ENCODE measurements at places on chromosomes 7 and 10.
A peak's percentile ranks its signal among the peaks of the same experiment; 100 is the strongest.

DNA sequence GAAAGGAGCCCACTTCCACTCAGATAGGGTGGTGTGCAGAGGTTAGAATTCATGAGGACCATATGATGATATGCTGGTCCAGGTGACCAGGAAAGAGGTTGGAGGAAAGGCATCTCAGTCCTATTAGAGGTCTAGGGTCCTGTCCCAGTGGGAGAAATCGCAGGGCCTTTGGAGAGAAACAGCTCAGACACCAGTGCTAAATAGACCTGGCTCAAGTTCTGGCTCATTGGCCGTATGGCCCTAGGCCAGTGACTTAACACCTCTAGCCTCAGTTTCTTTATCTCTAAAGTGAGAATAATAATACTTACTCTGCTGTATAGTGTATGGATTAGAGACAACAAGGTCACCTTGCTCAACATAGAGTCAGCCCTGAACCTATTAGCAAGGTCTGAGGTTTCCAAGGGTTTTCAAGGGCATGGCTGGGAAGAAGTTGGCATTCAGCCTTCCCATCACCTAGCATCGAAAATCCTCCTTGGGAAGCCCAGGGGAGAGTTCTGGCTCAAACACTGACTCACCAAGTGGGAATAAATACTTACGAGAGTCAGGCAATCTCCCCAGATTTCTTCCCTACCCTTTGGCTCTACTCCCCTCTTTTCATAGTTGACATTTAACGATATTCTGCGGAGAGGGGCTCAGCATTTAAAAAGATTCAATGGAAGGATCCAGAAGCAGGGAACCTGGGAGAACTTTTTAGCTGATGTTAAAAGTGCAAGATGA is 473.1 kb upstream of the PODXL start:
- no peaks in the 10 kb centered on the region for H3K36me3 ChIP-seq
- no peaks in the 10 kb centered on the region for H3K4me1 ChIP-seq
- no peaks in the 10 kb centered on the region for H3K27me3 ChIP-seq

DNA sequence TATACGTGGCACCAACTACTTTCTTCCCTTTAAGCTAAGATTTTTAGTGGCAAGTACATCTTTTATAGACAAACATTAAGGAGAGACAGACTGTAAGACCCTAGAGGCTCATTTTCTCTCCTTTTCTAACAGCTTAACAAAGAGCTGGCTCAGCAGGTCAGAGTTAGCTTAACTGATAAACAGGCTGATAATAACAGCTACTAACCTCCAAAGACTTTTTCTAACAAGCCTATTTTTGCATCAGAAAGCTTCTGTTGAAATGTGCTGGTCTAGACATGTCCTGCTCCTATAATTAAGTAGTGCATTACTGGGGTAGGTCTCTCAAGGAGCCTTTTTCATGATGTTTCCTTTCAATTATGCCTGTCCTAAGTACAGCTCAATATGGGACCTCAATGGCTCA is 238.2 kb upstream of the FAM3C start:
- no peaks in the 10 kb centered on the region for H3K36me3 ChIP-seq
- no peak for DNase-seq
- no peak overlapping the region for H3K27ac ChIP-seq
- no peaks in the 10 kb centered on the region for H3K4me1 ChIP-seq

GRCh38 chr7:70681469-70682350 is 450.2 kb upstream of the GALNT17 start:
- no peak overlapping the region for H3K27ac ChIP-seq
- DNase-seq: no peak
- peaks cover 6% of the 10 kb centered on the region for H3K27me3 ChIP-seq

DNA sequence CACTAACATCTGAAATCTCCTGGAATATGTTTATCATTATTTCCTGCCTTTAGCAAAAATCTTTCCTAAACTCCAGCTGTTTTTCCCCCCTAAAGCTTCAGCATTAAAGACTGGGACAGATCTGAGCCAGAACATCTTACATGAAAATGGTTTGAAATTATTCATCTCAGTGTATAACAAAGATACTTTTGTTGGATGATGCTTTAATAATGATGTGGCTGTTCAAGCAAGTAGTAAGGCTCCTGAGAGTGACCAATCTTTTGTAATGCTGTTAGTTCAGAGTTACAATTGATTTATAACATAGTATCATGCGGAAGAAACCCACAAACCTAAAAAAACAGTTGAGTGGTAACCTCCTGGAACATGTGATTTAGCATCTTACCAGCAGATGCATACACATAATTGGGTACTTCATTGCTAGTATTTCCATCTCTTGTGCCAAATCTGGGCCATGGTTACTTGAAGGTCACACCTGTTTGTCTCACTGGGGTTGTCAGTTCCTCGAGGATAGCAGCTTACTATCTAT is 1.5 kb downstream of the BZW2 start:
- H3K36me3 ChIP-seq: peaks cover 48% of the 10 kb centered on the region
- peak overlapping the region; percentile 98 for H3K27ac ChIP-seq
- no peaks in the 10 kb centered on the region for H3K27me3 ChIP-seq
- H3K4me1 ChIP-seq: peaks cover 74% of the 10 kb centered on the region
- H3K4me3 ChIP-seq: peak overlapping the region; percentile 96

DNA sequence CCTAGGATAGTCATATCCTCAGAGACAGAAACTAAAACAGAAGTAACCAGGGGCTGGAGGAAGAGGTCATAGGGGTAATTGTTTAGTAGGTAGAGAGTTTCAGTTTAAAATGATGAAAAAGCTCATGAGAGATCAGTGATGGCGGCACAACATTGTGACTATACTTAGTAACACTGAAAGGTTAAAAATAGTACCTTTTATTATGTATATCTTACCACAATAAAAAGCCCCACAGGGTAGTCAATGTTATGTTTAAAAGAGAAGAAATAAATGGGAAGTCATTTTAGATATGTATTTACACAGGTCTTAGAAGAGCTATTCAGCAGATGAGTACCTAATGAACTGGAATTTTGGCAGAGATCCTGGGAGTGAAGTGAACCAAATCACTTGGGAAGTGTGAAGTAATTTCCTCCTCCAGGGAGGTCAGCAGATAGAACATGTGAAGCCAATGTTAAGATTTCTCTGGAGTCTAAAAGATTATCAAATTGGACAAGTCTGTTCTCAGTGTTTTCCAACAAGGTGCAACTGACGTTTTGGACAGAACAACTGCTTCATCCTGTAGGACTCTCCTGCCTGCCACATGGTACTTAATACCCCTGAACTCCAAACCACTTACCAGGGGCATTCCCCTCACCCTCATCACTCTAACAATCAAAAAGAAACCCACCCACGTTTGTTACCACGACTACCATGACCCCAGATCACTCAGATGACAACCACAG is 6.4 kb downstream of the CDCA7L start:
- DNase-seq: peak; percentile 61
- H3K27ac ChIP-seq: peak overlapping the region; percentile 94
- H3K4me1 ChIP-seq: peaks cover 90% of the 10 kb centered on the region
- no peaks in the 10 kb centered on the region for H3K27me3 ChIP-seq

Measured in activated naive CD8-positive, alpha-beta T cell treated with anti-CD3 and anti-CD28 coated beads, Interleukin-2, amount 50 U/mL, for 24 hours (primary cell).